ENCODE measurements at places on chromosomes 12 and 14. TPM values are rescaled to one million over a fixed set of nuclear protein-coding genes. Genes with fewer than 3 reads are reported as not detected.

DNA sequence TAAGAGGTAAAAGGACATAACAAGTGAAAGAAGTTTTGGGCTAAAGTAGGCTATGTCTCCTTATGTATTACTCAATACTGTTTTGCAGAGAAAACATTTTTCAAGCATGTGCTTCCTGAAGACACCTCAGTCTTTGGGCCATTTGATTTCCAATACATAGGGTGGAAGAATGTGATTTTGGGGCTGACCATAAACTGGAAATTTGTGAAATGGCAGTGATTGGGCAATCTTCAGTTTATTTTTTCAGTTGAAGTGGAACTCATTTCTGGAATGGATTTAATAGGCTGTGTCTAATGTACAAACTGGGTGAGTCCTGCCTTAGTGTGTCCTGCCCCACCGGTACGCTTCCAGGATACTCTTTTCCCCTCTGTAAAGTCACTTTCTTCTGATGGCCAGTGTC, 2.8 kb upstream of the ACADS start:
- no peak for DNase-seq

- no peak for DNase-seq
Observed at GRCh38 chr12:112881602-112882001, 25.2 kb upstream of the OAS1 start.

GRCh38 chr12:76990716-76991115, 74.7 kb downstream of the E2F7 start:
- no peak for DNase-seq

- DNase-seq = no peak
Observed at GRCh38 chr14:22929961-22930364, 787 bp upstream of the PRMT5 start.

DNA sequence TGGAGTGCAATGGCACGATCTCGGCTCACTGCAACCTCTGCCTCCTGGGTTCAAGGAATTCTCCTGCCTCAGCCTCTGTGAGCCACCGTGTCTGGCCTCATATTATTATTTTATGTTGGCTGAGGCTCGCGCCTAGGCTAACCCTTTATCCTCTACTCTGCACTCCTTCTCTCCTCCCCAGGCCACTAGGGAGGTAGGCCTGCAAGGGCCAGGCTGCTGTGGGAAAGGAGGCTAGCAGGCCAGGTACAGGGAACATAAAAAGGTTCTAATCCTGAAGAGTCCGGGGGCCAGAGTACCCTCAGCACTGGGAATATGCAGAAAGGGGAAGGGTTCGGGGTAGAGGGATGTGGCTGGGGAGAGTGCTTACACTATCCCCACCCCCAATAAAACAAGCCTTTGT, 14.9 kb downstream of the PKP2 start:
- no peak for DNase-seq

- no peak for DNase-seq
Observed at GRCh38 chr14:82720946-82721345, 1187.3 kb upstream of the SEL1L start.

- no peak for DNase-seq
Observed at GRCh38 chr12:43318021-43318420, 234.0 kb downstream of the ADAMTS20 start.

DNA sequence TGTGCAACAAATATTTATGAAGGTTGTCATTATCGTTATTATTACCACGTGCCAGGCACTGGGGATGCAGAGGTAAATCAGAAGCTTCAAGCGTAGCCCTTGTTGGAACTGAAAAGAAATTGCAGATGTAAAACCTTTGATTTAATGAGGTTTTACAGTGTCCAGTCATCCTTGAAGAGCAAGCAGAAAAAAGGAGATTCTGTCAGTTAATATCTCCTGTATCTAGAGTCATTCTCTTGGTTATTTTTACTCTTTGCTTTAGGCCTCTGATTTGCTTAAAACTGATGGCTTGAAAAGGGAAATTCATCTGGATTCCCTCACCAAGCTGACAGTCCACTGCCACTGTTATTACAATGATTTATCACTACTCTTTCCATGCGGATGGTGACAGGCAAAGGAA, 179.3 kb downstream of the GALC start:
- DNase-seq = no peak

GRCh38 chr12:9732921-9733461, at the start of gene CLECL1:
Gene CLECL1 (minus strand): TSS chr12:9733097.
- no peak for DNase-seq

- DNase-seq = no peak
Observed at GRCh38 chr12:92194561-92194960, 48.9 kb upstream of the BTG1 start.

- DNase-seq = no peak
Observed at GRCh38 chr12:123050331-123050831, 69.9 kb downstream of the ARL6IP4 start.

DNA sequence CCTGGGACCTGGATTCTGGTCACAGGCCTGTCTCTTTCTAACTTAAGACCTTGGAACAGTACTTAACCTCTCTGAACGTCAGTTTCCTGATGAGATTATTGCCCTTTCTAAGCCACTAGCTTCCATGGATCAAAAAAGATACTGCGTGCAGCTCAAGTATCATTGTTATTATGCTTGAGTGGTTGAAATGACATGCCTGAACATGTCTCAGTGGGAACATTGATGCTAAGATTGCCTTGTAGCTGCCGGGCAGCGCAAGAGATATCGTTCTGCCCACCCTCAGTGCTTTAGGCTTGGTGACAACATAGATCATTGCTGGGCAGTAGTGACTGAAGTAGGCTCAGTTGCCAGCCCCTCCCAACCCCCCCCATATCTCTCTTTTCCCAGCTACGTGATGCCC, 131.9 kb downstream of the SMOC1 start:
- DNase-seq = no peak

DNA sequence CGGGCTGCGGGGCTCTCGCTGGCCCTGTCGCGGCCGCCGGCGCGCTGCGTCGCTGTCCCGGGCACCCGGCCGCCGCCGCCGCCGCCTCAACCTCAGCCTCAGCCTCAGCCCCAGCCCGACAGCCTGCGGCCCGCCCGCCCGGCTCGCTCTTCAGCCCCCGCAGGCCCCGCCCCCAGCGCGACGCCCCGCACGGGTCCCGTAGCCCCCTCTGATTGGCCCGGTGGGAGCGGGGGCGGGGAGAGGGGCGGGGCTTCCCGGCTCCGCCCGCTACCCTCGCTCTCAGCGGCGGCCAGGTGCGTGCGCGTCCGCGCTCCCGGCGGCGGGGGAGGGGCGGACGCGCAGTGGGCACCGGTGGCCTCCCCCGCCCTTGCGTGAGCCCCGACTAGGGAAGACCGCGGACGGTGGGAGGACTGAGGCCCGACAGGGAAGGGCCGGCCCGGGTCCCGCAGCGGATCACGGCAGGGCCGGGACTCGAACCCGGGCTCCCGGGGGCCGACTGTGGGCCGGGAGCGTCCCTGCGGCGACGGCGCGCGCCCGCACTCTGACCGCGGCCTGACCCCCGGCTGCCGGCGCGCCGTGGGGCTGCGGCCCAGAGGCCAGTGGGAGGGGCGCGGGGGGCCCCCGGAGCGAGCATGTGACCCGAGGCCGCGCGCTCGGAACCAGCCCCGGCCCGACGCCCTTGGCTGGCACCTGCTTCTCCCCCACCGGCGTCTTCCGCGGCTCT, at the start of gene PPP1R13B:
Gene PPP1R13B, minus strand, starts transcription at position 125 of the 724 bp plus-strand sequence. CDS start 268 bp downstream, outside the sequence.
- peak; percentile 86 for DNase-seq

GRCh38 chr14:88352698-88353097, 29.6 kb upstream of the KCNK10 start:
- no peak for DNase-seq

DNA sequence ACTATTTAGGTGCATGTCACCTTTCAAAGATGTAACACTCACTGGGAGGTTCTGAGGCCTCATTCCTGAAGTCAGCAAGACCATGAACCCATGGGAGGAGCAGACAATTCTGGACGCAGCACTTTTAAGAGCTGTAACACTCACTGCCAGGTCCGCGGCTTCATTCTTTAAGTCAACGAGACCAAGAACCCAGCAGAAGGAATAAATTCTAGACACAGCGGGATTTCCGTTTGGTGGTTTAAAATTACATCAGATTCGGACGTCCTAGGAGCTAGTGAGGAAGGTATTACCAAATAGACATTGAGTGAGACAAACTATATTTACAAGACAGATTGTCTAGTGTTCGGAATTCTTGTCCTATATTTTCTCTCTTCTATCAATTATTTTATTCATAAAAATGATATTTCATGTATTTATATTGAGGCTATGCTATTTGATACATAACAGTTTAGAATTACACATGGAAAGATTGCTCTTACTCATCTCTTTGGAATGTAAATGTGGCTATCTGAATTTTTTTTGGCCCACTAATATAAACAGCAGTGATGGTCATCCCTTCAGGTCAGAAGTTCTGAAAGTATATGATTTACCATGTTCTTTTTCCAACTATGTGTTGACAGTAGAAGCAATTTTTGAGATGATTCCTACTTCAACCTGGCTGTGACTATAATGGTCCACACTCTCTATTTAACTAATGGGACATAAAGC, 1973.0 kb upstream of the FLRT2 start:
- DNase-seq = no peak

DNA sequence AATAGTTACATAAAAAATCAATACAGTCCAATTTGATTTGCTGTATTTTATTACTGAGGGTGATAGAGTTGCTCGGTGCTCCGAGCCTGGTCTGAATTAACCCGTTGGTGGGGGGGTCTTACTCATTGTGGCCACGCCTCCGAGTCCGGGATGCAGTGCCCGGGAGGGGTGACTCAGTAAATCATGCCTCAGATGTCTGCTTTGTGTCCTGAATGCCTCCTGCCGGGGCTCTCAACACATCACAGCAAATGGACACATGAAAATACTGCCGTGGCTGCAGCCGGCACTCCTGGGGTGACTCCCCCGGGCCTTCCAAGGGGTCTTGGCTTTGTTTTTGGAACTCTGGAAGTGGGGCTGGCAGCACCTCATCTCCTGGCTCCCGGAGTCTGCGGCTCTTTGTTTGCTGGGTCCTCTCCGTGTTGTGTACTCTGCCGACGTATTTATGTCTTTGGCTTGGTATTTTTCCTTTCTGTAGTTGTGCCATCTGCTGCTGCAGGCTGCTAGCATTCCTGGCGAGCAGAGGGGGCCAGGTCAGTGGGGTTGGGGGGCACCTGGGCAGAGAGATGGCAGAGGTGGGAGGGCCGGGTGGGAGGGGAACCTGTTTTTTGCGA, 129.0 kb downstream of the AACS start:
- DNase-seq = peak; percentile 26

- DNase-seq = no peak
Observed at GRCh38 chr12:627285-627684, 36.0 kb downstream of the NINJ2 start.

The PRKD1 gene
- 20.0 TPM for total RNA-seq

The DIO3 gene
- total RNA-seq = not detected

The RIPK3 gene
- 0.47 TPM for total RNA-seq

GRCh38 chr14:97277711-97278110, 480.5 kb downstream of the VRK1 start:
- no peak for DNase-seq

- no peak for DNase-seq
Observed at GRCh38 chr12:68970951-68971350, 38.0 kb upstream of the CPM start.

- no peak for DNase-seq
Observed at GRCh38 chr14:37056473-37056872, 115.9 kb downstream of the SLC25A21 start.

- no peak for DNase-seq
Observed at GRCh38 chr14:99603471-99604277, at the start of gene CCDC85C. Gene CCDC85C (minus strand): TSS chr14:99604207. CDS start chr14:99603959, 248 bp downstream.

The PPFIA2 gene
- total RNA-seq = 237 TPM

DNA sequence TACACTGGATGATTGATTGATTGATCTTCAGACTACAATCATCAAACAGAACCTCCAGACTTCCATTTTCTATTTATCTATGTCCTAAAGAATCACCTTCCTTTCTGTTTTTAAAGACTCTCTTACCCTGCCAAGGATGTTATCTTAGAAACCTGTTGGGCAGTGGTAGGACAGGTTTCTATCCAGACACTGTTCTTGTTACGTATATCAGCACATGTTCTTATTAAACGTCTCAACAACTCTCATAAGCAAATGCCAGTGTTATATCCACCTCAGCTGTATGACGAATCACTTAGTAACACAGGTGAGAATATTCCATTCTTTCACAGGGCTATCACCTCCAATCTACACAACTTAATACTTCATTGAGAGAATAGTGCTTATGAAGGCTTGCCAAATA, 40.2 kb upstream of the RPL10L start:
- DNase-seq = no peak

- DNase-seq = no peak
Observed at GRCh38 chr12:132108211-132108832, 35.8 kb downstream of the DDX51 start.

The KLRC4 gene
- not detected for total RNA-seq

DNA sequence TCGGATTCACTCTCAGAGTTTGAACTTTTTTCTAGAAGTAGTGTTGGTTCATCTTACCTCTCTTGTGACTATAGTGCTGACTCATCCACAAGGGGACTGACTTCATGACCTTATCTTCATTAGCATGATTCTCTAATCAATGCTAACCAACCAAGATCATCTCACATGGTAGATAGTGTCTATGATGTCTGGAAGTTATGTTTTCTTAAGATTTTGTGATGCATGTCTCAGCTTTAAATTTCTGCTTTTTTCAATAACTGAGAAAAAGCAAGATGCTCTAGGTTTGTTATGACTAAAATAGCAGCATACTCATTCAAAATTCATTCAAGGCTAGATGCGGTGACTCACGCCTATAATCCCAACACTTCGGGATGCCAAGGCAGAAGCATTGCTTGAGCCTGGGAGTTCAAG, 12.3 kb upstream of the SLC35E3 start:
- no peak for DNase-seq

The ZC2HC1C gene
- total RNA-seq = 2.8 TPM
